ENCODE measurements at places on chromosomes 16 and 17. TPM values are rescaled to one million over a fixed set of nuclear protein-coding genes. Genes with fewer than 3 reads are reported as not detected.

The IKZF3 gene
- 1.5 TPM for total RNA-seq

- peaks cover 21% of the 10 kb centered on the region for H3K36me3 ChIP-seq
- DNase-seq = no peak
- no peaks in the 10 kb centered on the region for H3K27me3 ChIP-seq
Measured at GRCh38 chr17:18231164-18231563, 5.7 kb downstream of the LLGL1 start.

- DNase-seq = no peak
- H3K27ac ChIP-seq = no peak overlapping the region
- H3K27me3 ChIP-seq = no peaks in the 10 kb centered on the region
- H3K36me3 ChIP-seq = peaks cover 7% of the 10 kb centered on the region
- no peak overlapping the region for H3K4me3 ChIP-seq
Measured at GRCh38 chr16:19497176-19497575, 24.7 kb downstream of the GDE1 start.

GRCh38 chr16:89074803-89075688, 18.6 kb upstream of the ACSF3 start:
- no peak for DNase-seq
- no peaks in the 10 kb centered on the region for H3K4me1 ChIP-seq
- H3K27ac ChIP-seq = no peak overlapping the region
- no peak overlapping the region for H3K4me3 ChIP-seq

GRCh38 chr16:13510425-13511151, 409.4 kb upstream of the ERCC4 start:
- no peaks in the 10 kb centered on the region for H3K27me3 ChIP-seq
- DNase-seq = no peak
- no peak overlapping the region for H3K4me3 ChIP-seq
- H3K4me1 ChIP-seq = no peaks in the 10 kb centered on the region
- no peaks in the 10 kb centered on the region for H3K36me3 ChIP-seq

DNA sequence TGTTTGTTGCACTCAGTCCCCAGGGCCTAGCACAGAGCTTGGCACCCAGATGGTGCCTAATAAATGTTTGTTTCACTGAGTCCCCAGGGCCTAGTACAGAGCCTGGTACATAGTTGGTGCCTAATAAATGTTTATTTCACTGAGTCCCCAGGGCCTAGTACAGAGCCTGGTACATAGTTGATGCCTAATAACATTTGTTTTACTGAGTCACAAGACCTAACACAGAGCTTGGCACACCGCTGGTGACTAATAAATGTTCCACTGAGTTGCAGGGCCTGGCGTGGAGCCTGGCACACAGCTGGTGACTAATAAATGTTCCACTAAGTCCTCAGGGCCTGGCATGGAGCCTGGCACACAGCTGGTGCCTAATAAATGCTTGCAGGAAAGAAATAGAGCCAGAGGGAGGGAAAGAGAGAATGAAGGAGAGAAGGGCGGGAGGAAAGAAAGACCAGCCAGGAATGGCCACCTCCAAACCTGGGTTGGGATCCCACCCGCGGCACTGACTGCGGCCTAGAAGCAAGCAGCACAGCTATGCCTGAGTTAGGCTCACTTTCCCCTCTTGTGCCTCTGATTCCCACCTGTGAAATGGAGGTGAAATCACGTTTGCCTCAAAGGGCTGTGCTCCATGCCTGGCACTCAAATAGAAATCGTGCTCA, 7.5 kb downstream of the SLC5A11 start:
- H3K36me3 ChIP-seq = no peaks in the 10 kb centered on the region
- peaks cover 5% of the 10 kb centered on the region for H3K4me1 ChIP-seq
- DNase-seq = no peak
- no peak overlapping the region for H3K27ac ChIP-seq
- no peaks in the 10 kb centered on the region for H3K27me3 ChIP-seq

GRCh38 chr17:13721705-13722104, 120.0 kb upstream of the HS3ST3A1 start:
- H3K4me3 ChIP-seq = no peak overlapping the region
- no peaks in the 10 kb centered on the region for H3K36me3 ChIP-seq
- no peak overlapping the region for H3K27ac ChIP-seq
- no peaks in the 10 kb centered on the region for H3K27me3 ChIP-seq

DNA sequence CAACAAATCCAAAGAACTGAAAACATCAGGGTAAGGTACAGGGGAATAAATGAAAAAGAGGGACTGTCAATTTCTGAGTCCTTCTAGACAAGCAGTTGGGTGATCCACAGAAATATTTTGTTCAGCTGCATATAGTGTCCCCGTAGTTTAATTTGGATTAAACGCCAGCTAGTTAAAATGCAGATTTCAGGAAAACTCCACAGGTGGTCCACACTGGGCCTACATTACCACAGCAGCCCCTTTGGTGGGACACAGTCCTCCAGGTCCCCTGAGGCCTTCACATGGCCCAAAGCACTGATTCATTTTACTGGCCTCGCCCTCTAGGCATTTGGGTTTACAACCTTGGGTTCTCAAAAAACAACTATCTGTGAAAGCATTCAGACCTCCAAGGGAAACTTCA, 4.6 kb downstream of the ARHGAP17 start:
- H3K4me3 ChIP-seq = no peak overlapping the region
- H3K4me1 ChIP-seq = peaks cover 11% of the 10 kb centered on the region
- DNase-seq = no peak
- H3K36me3 ChIP-seq = no peaks in the 10 kb centered on the region
- peak overlapping the region; percentile 5 for H3K27ac ChIP-seq

The KRTAP2-1 gene
- not detected for total RNA-seq

The C16orf86 gene
- 1.6 TPM for total RNA-seq

GRCh38 chr16:74999219-74999608, 390 bp downstream of the ZNRF1 start:
- H3K4me3 ChIP-seq = peak overlapping the region; percentile 96
- H3K4me1 ChIP-seq = no peaks in the 10 kb centered on the region
- H3K27ac ChIP-seq = peak overlapping the region; percentile 66
- H3K36me3 ChIP-seq = no peaks in the 10 kb centered on the region

DNA sequence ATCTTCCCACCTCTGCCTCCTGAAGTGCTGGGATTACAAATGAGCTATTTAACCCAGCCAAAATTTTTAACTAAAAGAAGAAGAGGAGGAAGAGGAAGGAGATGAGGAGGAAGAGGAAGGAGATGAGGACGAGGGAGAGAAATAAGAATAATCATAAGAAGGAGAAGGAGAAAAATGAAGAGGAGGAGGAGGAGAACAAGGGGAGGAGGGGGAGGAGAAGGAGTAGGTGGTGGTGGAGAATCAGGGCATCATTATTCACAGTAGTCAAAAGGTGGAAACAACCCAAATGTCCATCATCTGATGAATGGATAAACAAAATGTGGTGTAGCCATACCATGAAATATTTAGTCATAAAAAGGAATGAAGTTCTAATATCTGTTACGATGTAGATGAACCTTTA, 21.2 kb upstream of the MGAT5B start:
- no peak overlapping the region for H3K4me3 ChIP-seq
- H3K27me3 ChIP-seq = no peaks in the 10 kb centered on the region
- H3K27ac ChIP-seq = no peak overlapping the region
- H3K4me1 ChIP-seq = no peaks in the 10 kb centered on the region
- DNase-seq = no peak

Data from ascending aorta (tissue), 2 donors.